Stimulated activated CD8-positive, alpha-beta memory T cell treated with anti-CD3 and anti-CD28 coated beads, Interleukin-2, amount 100 ng/mL, for 1 hour (primary cell): ENCODE measurements at places on chromosomes 11 and 22.

DNA sequence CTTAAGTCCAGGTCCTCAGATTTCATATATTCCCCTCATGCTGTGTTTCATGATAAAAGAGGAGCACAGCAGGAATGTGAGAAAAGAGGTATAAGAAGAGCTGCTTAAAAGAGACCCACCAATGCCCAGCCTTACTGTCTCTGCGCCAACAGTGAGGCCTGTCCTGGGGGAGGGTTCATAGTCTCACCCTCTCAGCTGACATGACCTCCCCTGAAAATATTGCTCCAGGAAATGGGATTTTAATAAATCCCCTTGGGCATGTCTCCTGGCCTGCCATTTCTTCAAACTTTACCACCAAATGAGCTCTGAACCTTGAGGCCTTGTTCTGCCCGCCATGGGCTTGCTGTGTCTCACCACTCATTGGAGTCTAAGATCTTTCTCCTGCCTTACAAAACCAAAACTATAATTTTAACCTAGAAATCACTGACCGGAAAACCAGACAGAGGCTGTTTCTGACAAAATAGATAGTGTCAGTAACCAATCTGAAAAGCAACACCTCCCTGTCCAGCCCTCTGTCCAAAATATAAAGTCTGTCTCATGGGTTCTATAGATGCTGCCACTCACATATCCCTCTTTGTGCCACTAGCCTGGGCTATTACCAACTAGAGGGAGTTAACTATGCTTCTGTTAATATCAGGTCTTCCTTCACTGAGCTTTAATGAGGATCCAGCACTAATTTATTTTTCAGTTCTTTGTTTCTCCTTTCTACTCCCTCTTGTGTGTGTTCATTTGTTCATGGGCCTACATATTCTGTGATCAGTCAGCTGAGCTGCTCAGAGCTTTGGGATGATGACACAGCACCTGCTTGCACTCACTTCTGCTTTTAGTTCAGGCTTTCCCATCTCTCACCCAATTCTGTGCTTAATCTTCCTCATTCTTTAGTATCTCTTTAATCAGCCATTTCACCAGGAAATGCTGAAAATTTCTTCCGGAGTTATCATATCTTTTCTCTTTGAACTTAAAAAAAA, at the start of gene OR2AG2:
Gene OR2AG2, minus strand, starts transcription at position 51 of the 968 bp plus-strand sequence. CDS start 3,019 bp downstream, outside the sequence.
- no peak for DNase-seq

DNA sequence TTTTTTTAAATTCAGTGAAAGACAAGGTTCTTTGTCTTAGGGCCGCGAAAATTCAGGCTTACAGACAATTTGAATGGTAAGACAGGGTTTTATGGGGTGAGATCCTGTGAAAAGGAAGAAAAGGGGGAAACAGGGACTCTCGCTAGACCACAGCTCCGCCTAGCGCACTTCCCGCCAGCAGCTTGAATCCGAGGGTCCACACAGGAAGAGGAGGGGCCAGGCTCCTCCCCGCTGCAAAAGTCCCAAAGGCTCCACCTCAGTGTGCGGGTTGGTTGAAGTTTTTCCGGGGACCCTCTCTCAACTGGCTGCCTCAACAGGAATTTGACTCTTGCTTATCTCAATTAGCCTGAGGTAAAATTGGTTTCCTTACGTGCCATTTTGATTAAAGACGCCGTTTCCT, 950.9 kb upstream of the CNTN5 start:
- DNase-seq: no peak

GRCh38 chr11:88402192-88402715, 64.7 kb upstream of the CTSC start:
- no peak for DNase-seq

DNA sequence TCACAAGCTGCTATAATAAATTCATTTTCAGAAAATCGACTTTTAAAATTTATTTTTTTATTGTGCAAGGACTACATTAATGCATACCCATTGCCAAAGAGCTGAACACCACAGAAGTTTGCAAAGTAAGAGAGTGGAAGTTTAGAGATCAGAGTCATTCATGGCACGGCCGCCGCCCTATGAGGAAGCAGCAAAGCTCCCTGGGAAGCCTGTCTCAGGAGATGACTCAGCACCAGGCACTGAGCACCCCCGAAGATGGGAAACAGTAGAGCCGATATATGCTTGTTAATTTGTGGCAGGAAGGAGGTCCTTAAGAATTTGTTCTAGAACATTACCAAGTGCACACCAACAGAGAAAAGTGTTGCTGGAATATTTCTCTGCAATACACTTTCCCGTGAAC, 693.7 kb downstream of the OPCML start:
- DNase-seq: no peak

- DNase-seq: no peak
Measured at GRCh38 chr11:107743191-107743590, 31.3 kb upstream of the SLN start.

DNA sequence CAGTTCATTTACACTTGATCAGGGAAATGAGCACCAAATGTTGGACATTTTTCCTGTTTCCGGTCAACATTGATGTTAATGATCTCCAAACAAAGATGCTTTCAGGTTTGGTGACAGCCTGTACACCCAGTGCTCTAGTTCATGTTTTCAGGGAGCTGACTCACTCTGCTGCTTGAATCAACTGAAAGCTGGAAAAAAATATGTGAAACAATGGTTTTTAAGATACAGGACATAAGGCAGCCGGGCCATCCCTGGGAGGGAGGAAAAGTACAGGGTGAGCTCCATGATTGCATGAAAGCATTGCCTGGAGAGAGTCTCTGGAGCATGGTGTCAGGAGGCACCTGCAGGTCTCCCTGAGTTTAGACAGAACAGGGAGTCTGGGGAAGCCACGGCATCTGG, 259.6 kb downstream of the TBC1D22A start:
- no peak for DNase-seq

GRCh38 chr11:130124096-130124495, 35.5 kb upstream of the ST14 start:
- no peak for DNase-seq

GRCh38 chr11:73965764-73966121, 14.9 kb downstream of the DNAJB13 start:
- no peak for DNase-seq

- DNase-seq: no peak
Measured at GRCh38 chr11:99015634-99016454, 4.9 kb upstream of the CNTN5 start.

DNA sequence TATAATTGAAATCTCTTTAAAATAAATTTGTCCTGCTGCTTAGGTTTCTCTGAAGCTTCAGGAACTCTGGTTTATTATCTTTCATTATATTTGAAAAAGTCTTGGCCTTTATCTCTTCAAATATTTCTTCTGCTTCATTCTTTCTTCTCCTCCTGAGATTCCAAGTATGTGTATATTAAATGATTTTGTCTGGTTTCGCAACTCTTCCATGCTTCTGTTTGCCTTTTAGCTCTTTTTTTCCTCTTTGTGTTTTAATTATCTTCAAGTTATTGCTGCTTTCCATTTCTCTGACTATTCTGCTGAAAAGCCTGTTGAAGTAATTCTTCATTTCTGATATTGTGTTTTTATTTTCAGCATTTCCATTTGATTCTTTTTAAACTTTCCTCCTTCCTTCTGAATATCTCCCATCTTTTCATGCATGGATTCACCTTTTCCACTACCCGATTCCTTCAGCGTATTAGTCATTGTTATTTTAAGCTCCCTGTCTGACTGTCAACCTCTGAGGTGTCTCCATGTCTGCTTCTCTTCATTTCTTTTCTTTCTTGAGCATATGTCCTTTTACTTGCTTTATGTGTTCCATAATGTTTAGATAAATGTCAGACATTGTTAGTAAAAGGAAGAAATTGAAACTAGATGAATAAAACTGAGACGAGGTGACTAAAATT, 46.6 kb upstream of the CTSC start:
- DNase-seq: no peak

DNA sequence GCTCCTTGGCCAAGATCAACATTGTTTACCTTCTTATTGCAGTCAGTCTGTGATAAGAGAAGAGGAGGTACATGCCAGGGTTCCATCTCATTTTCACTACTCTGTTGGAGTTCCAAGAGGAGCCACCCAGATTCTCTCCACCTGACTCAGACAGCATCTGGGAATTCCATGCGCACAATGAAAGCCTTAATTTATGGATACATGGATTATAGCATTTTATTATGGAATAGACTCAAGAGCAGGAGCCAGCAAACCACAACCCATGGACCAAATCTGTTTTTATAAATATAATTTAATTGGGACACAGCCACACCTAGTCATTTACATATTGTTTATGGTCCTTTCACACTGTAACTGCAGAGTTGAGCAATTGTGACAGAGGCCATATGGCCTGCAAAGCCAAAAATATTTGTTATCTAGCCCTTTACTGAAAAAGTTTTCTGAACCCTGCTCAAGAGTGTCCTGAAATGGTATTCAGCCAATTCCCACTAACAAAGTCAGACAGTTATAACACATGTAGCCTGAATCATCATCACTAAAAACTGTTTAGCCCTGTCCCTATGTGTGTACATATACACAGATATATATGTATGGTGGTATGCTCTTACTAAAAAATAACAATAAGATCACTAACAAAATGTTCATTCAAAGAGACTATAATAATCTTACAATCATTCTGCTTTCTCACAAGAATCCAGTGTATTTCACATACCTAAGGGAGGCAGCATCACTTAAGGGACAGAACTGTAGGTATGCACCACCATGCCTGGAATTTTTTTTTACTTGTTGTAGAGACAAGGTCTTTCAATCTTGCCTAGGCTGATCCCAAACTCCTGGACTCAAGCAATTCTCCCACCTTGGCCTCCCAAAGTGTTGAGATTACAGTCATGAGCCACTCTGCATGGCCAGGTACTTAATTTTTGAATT, 104.5 kb upstream of the TEAD1 start:
- no peak for DNase-seq

- no peak for DNase-seq
Measured at GRCh38 chr22:30837531-30837930, 131.0 kb downstream of the MORC2 start.

DNA sequence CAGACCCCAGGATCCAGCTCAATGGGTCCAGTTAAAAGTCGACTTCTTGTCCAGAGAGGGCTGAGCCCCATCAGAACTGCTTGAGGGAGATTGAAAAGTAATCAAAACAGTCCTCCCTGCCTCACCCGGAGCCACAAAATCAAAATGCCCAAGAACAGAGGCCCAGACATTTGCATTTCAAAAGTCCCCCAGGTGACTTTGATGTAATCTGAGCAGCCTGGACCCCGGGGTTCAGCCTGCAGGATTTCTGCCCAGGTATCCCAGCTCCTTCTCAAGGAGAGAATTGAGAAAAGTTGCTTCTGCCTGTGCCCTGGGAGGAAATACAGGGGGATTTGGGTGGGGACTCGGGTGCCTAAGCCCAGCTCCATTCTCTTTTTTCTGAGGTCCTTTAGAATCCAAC, 1385.0 kb downstream of the TBC1D22A start:
- no peak for DNase-seq

DNA sequence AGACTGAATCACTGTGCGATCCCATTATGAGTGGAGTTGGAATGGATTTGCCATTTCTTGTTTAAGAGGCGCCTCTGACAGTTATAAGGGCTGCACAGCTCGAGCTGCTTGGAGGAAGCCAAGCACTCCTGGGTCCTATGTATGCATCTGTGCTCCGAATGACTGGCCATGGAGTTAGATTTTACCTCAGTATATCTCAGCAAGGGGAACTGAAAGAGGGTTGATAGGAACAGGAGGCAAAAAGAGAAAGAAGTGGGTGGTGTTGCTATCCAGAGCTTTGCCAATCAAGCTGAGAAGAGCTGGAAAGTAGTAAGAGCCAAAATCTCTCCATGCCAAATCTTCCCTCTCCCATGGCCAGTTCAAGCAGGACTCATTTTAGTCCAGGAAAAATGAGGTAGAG, 632.0 kb upstream of the KIRREL3 start:
- no peak for DNase-seq

DNA sequence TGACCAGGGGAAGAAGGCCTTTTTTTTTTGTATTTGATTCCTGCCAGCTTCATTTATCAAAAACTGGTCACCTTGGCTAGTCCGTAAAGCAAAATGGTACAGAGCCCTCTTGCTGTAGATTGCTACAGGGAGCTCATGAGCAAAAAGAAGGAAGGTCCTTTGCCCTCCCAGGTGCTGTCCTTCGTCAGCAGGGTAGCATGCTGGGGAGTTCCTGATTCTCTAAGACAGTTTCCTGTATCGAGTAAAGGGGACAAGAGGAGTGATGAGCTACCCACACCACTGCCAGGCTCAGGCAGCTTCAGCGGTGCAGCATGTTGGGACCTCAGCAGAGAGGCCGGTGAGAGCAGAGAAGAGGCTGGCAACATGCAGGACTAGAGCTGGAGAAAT, 67.8 kb upstream of the CSNK2A3 start:
- no peak for DNase-seq

DNA sequence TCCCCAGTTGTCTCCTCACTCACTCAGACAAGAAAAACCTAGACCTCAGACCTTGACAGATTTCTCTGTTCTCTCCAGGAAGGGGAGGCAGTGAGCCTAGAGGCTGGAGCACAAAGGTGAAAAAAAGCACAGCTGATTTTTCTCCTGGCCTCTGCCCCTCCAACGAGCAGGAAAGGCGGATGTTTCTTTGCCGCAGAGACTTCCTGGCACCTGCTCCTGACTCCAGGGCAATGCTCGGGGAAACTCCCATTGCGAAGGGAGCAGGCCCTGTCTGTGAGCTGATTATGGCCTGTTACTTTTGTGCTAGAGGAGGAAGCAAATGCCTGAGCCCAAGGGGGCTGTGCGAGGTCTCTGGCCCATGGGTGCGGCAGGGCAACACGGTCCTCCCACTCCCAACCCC, 25.4 kb downstream of the MS4A10 start:
- no peak for DNase-seq

DNA sequence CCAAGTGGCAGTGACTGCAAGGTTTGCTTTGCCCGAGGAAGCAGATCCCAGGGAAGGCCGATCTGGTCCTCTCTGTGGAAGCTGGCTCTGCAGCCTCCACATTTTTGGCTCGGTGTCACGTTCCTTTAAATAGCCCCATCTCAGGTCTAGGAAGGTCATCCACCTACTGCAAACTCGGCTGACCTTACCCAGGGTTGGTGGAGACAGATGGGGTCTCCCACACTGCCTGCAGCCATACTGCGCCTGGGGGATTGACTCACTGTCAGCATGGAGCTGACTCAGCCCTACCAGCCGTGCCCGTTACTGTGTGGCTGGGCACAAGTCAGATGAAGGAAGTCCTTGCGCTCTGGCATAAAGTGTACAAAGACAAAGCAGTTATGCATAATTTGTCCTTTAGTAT, 16.9 kb downstream of the CDPF1 start:
- no peak for DNase-seq

GRCh38 chr22:31248138-31248745, 36.1 kb downstream of the LIMK2 start:
- DNase-seq: peak; percentile 47

- DNase-seq: no peak
Measured at GRCh38 chr11:45174963-45175362, 28.5 kb downstream of the PRDM11 start.
